T-helper 9 cell (primary cell): ENCODE measurements at places on chromosomes 1 and 21.

DNA sequence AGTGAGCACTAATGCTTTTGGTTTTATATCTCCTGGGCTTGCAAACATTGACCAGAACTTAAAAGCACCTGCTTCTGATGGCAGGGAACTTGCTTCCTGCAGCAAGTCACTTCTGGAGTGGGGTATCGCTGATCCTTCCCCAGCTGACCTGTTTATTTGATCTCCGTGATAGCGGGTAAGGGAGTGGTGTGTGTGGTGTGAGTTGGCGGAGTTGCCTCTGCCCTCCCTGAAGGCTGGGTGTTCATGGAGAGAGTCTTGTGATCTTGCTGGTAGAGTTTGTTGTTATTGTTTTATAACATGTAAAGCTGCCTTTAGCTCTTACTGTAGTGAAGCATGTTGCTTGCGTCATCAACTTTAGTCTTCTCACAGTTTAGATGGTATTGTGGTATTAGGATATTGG lies 3.9 kb downstream of the MFN2 start:
- no peak for DNase-seq

DNA sequence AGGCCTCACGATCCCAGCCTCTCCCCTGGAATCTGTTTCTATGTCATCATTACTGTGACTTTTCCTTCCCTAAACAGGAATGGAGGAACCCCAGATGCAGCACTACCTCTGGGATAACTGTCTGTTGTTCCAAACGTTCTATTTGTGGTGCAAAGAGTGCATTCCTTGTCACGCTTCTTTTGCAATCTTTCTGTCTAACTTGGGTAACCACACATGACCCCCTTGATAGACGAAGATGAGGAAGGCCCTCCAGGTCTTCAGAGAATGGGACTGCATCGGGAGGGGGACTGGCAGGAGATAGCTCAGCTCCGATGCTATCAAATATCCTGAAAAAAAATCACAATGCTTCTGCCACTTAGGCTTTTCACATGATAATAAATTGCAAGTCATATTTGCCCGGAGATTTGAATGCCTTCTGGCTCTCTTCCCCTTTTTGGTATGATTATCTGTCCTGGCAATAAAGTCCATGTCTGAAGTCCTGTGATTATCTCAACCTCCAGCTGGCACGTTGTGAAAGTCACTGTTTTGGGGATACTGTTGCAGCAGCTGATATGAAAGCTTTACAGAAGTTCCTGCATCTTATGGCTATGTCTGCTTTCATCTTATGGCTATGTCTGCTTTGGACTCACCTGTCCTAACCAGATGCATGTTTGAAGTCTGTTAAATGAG lies 148.7 kb upstream of the LMO4 start:
- DNase-seq: no peak

GRCh38 chr1:221775206-221775605 lies 33.3 kb upstream of the DUSP10 start:
- no peak for DNase-seq

DNA sequence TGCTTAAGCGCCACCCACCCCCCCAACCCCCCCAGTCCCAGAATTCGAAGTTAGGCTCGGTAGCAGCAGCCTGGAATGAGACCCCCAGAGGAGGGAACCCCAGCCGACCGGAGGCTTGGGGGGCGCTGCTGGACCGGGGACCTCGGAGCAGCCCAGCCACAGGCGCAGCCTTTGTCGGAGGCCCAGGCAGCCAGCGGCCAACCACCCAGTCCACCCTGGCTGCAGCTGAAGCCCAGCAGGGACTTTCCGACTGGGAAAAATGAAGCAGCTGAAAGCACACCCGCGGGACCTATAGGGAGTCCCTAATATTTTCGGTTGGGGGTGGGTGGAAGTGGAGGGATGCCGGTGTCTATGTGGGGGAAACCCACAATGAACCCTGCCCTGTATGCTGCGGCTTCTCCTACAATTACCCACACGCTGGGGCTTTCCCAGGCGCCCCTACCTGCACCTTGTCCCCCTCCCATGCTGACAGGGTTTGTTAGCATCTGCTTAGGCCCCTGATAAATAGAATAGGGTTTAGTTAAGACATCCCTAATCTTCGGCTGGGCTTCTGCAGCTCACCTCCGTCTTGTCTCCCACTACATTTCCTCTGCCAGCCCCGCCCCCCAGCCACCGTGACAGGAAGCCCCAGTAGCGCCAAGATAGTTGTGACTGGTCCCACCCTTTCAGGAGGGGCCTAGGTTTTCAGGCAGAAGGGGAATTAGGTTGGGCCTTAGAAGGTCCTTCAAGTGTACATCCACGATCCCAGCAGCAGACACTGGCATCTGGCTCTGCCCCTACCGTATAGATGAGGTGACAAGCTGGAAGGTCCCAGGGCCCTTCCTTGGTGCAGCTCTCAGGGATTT lies 838 bp downstream of the CCDC28B start:
- peak; percentile 71 for DNase-seq
